Natural killer cell treated with Interleukin-12 subunit alpha and Interleukin-12 subunit beta and Interleukin-15 and Interleukin-18, amount 100 ng/mL, for 72 hours (primary cell): ENCODE measurements at places on chromosomes 2 and 18.
A peak's percentile ranks its signal among the peaks of the same experiment; 100 is the strongest.

- no peak for DNase-seq
Measured at GRCh38 chr2:173984866-173985604, 19.9 kb upstream of the SP3 start.

GRCh38 chr2:166157578-166157977, 29.8 kb upstream of the SCN1A start:
- no peak for DNase-seq

GRCh38 chr18:12769644-12770440, 67.0 kb downstream of the PSMG2 start:
- no peak for DNase-seq

DNA sequence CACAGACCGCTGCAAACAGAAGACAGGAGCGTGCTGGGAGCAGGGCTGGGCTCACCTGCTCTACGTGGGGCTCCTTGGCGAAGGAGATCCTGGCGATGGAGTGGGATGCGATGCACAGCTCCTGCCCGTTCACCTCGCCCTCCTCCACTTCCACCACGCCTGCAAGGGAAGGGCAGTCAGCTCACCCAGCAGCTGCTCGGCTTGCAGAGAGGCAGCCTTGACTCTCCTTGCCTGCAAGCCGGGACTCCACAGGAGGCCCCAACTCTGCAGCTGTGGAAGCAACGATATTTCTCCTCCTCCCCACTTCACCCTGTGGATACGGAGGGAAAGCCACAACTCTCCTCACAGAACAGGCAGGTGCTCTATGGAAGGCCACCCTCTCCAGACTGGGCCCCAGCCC, 35.1 kb downstream of the THAP4 start:
- no peak for DNase-seq

GRCh38 chr2:138775736-138776135, 4.5 kb downstream of the NXPH2 start:
- DNase-seq: no peak

- no peak for DNase-seq
Measured at GRCh38 chr2:7620255-7620654, 703.0 kb downstream of the RNF144A start.

DNA sequence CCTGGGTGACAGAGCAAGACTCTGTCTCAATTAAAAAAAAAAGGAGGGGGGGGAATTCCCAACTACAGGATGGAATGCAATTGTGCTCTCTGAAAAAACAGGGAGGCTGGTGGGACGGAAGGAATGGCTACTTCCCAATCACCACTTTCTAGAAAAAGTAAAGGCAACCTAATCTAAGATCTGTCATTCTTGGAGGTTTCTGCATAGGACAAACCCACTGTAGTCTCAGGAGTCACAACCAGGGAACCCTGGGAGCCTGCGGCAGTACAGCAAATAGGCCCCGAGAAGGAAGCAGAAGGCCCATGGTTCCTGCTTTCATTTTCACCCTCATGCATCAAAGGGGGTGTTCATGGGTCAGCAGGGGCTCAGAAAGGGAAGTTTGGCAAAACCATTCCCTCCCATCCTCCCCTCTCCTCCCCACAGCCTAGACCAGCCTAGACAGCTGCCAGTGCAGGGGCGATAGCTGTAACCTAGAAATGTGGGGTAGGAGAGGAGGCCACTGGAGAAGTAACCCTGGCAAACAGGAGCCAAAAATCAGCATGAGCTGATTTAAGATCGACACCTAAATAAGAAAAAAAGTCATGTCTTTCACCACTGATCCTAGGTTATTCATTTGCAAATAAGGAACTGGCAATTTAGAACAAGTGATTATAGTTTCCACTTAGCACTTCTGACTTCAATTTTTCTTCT, 48.0 kb downstream of the TRABD2A start:
- no peak for DNase-seq

GRCh38 chr2:157194844-157195243, 62.7 kb upstream of the GALNT5 start:
- DNase-seq: no peak

DNA sequence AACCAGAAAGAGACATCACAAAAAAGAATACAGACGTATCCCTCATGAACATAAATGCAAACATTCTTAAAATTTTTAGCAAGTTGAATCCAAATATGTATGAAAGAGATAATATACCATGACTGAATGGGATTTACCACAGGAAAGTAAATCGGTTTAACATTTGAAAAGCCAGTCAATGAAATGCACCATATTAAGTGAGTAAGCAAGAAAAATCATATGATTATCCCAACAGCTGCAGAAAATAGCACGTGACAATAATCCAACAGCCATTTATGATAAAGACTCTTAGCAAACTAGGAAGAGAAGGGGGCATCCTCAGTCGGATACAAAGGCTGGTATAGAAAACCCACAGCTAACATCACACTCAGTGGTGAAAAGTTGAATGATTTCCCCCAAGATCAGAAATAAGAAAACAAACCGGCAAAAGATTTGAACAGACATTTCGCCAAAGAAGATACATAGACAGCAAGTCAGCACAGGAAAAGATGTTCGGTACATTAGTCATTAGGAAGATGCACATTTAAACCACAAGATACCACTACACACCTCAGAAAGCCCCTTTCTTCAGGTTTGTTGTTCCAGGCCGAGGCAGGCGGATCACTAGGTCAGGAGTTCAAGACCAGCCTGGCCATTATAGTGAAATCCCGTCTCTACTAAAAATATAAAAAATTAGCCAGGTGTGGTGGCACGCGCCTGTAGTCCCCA, 144.3 kb downstream of the INHBB start:
- no peak for DNase-seq

GRCh38 chr2:105486762-105487141, 87.9 kb upstream of the FHL2 start:
- no peak for DNase-seq

DNA sequence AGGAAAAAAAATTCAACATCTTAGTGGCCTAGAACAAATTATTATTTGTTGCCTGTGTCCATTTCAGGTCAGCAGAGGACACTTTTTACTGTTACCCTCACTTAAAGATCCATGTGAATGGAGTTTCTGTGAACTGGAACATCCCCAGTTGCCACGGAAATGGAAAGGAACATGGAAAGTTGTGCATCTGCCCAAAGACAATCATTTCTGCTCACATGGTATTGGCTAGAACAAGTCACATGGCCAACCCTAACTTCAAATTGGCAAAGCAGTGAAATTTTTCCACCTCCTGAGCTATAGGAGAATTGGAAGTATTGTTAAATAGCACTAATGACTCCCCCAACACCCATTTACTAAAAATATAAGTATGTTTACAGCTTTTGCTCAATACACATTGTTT, 71.2 kb upstream of the CCBE1 start:
- no peak for DNase-seq

GRCh38 chr2:112644155-112644932, 1.4 kb upstream of the SLC20A1 start:
- no peak for DNase-seq

DNA sequence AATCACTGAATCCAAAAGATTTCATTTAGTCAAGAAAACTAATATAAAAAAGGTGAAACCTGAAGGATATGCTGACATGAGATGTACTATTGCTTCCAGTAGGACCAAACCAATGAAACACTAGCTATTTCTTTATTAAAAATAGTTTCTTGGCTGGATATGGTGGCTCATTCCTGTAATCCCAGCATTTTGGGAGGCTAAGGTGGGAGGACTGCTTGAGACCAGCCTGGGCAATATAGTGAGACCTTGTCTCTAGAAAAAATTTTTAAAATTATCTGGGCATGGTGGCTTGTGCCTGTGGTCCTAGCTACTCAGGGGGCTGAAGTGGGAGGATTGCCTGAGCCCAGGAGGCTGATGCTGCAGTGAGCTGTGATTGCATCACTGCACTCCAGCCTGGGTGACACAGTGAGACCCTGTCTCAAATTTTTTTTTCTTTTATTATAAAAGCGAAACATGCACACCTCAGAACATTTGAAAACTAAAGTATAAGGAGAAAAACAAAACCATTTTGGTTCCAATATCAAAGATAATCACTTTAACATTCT, 266.2 kb downstream of the TGIF1 start:
- DNase-seq: no peak

DNA sequence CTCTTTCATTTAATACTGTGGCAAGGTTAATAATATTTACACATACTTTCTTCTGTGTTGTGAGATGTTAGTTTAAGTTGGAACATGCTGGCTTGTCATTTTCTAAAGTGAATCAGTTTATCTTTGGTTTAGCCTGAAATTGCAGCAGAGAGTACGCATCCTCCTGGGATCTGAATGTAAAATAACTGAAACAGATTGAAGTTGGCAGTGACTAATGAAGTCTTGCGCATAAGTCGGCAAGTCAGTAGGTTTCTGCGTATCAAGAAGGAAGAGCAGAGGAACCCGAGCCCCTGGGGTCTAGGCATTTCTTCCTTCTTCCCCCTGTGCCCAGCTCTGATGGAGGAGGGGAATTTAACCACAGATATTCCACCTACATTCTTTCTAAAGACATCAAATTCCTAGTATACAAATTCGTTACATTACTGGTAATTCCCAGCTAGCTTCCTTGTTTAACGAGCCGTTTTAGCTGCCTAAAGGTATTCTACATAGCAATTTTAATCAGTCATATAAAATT, 392.1 kb upstream of the RAB12 start:
- no peak for DNase-seq

DNA sequence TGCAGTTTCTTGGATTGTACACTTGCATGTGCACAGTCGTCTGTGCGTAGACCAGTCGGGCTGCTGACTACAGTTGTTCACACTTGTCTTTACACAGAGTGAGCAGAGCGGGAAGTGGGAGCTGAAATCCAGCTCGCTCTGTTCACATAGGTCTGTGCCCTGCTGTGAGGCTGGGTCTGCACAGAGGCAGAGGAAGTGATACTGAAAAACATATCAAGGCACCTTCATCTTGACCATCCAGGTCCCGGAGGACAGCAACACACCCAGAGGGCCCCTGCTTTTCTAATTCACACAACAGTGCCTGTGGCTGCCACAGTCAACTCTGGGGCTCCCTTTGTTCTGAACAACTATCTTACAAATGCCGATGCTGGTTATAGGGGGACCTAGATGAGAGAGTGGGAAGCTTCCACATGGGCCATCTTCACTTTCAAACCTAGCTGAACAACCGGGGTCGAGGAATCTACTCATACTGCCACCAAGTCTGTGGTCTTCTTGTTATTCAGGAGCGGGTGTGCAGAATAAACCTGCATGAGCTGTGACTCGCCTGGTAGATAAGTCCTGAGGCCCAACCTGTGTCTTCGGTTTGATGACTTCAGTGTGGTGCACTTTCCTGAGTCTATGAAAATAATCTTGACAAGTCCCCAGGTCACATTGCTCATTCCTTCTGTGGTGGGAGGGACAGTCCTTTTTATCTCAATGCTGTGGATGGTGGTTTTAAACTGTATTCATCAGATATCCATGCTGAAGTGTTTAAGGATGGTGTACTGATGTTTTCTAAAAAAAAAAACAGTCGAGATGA, 3.5 kb upstream of the ADNP2 start:
- no peak for DNase-seq

GRCh38 chr2:8657423-8658062, 24.3 kb upstream of the ID2 start:
- no peak for DNase-seq

- DNase-seq: no peak
Measured at GRCh38 chr2:236525411-236525997, 44.1 kb upstream of the ACKR3 start.

DNA sequence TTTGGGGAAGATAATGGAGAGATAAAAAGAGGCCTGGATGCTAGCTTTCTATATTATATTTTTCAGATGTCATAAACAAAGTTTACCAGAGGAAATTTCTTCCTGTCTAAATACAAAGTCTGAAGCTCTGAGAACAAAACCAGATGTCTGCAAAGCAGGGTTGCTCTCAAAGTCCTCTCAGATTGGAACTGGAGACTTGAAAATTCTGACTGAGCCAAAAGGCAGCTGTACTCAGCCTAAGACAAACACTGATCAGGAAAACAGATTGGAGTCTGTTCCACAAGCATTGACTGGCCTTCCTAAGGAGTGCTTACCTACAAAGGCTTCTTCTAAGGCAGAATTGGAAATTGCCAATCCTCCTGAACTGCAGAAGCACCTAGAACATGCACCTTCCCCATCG, 25.1 kb downstream of the KDM3A start:
- no peak for DNase-seq

DNA sequence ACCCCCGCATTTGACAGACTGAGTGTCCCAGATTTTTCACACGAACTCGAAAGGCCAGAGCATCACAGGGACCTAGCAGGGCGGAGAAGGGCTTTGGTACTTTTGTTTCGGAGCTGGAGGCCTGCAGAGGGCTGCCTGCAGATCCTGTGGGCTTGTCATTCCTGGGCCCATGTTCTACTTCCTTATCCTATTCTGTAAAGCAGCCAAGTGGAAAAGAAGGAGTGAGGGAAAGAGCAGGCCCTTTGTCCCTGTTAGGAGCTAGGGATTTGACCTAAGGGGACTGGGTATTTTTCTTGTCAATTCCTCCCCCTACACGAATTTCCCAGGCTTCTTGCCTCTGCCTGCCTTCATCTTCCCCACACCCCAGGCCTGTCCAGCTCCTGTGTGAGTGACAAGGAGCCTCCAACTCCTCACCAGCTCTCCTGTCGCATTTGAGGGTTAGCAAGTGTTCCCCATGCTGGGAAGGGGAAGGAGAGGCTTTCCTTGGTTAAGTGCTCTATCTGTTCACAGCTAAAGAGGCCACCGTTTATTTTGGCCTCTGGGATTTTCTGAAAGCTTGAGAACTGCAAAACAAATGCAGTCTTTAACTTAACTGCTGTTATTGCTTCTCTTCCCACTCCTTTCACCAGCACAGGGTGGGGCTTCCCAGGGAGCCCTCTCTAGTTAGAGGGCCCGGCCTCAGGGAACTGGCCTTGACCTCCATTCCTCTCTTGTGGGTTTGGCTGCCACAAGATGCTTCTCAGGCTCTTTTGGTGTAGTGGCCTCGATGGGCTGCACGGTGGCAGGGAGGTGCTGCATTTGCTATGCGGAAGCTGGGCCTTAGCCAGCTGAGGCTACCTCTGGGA, 61.2 kb downstream of the SGPP2 start:
- no peak for DNase-seq

GRCh38 chr2:10700078-10700803, 10.5 kb upstream of the NOL10 start:
- no peak for DNase-seq

- DNase-seq: no peak
Measured at GRCh38 chr2:237669628-237670392, 42.4 kb downstream of the LRRFIP1 start.

GRCh38 chr2:222669353-222669752, 2.1 kb upstream of the MOGAT1 start:
- no peak for DNase-seq

GRCh38 chr2:227238238-227239237, 74.1 kb downstream of the COL4A3 start:
- peak; percentile 64 for DNase-seq

GRCh38 chr18:44437603-44438002, 243.1 kb upstream of the SETBP1 start:
- DNase-seq: no peak
